Posterior vena cava (tissue), 2 donors: ENCODE measurements at places on chromosomes 6 and 20. TPM values are rescaled to one million over a fixed set of nuclear protein-coding genes. Genes with fewer than 3 reads are reported as not detected.

GRCh38 chr20:663315-664090 lies 10.5 kb upstream of the SRXN1 start:
- DNase-seq = no peak

Gene FOXC1
- 27.6 TPM for total RNA-seq

Gene FERMT1
- total RNA-seq = not detected

GRCh38 chr6:83270971-83271719 lies 78.0 kb downstream of the RWDD2A start:
- DNase-seq = no peak

DNA sequence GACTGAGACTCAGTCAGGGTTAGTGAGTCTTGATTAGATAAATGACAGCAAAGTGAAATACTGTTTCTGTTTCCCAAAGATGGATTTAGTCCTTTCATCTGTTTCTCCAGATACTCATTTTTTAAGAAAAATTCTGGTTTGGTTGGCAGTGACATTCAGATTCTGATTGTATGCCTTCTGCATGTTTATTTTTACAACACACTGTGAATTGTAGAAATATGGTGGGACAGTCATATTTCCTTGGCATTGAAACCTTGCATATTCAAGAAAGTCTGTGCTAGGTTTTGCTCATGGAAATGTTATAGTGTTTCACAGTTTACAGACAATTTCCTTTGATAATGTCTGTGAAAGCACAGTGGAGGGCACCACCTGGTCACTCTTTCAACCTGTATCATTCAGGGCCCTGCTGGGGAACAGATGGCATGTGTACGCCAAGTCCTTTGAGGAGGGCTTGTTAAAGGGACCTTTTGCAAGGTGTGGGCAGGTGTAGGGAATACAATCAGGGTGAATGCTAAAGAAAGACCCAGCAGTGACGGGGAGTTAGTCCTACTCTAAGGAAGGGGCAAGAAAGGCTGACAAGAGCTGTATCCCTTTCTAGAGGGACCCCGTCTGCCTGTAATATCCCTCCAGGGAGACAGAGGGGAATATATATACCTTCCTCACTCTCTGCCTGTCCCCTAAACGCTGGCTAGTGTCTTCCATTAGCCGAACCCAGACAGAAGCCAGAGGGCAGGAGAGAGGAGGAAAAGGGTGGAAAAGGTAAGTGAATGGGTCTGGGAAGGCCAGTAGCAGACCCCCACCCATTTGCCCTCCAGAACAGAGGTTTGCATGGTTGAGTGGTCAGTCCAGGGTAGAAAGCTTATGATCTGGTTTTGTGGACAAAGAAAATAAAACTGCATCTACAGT lies 10.2 kb downstream of the PLCB4 start:
- no peak for DNase-seq

Gene RBPJL
- not detected for total RNA-seq

DNA sequence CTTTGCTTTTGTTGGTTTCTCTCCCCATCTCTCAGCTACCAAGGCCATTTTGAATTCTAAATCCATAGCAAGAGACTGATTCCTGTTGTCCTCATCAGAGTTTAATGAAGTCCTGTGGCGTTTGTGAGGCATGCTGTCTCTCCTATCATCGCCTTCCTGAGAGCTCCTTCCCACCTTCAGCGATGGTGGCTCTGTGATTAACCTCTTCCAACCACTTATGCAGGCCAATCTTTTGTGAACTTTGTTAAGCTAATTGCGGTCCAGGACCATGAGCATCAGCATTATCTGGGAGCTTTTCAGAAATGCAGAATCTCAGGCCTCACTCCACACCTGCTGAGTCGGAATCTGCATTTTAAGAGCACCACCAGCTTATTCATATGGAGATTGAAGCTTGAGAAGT lies 272.5 kb upstream of the CDYL start:
- no peak for DNase-seq
